Heart left ventricle (tissue), 16 donors: ENCODE measurements at places on chromosomes 11 and 22.

DNA sequence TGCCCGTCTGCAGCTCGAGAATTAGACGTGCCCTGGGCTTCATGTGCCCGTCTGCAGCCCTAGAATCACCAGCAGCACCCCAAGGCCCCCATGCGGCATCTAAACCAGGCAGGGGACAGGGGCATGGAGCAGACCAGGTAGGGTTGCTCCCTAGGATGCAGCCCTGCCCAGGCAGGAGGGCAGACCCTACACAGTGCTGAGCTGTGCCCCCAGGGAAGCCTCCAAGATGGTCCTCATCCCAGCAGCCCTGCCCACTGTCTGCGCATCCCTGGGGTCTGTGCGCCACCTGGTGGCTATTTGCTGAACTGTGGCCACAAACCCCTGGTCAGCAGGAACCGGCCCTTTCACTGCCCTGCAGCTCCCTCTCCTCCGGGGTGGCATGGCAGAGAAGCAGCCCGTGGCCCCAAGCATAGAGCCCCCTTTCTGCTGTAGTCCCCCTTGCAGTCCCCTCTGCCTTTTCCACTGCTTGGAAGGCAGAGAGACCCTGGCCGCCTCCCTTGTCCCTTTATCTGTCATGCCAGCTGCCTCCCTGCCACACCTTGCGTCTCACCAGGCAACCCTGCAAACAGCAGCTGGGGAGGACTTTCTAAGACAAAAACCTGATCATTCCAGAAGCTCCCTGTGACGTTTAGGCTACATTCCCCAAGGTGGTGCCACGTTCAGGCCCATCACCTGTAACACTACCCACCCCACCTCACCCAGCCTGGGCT is 86.6 kb downstream of the KCNQ1 start:
- no peaks in the 10 kb centered on the region for H3K36me3 ChIP-seq
- peak; percentile 80 for DNase-seq
- H3K4me3 ChIP-seq = no peak overlapping the region
- no peaks in the 10 kb centered on the region for H3K27me3 ChIP-seq
- H3K27ac ChIP-seq = no peak overlapping the region

DNA sequence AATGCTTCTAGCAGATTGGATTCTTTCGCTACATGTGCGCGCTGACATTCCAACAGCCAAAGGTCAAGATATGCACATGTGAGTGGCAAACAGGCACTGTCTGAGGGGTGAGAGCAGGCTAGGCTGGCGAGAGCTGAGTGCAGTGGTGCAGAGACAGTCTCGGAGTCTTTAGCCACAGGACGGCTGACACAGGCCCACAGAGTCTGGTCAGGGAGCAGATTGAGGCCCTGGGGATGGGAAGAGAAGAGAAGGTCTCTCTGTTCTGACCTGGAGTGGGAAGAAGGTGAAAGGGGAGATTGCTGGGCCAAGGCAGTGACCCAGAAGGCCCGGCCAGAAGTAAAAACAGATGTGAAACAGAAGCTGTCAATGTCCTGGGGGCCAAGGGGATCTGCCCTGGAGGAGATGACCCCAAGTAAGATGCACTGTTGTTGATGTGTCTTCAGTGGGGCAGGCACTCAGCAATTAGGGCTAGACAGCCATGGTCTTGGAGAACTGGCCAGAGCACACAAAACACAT is 197.8 kb downstream of the ETS1 start:
- peaks cover 5% of the 10 kb centered on the region for H3K4me1 ChIP-seq
- no peaks in the 10 kb centered on the region for H3K27me3 ChIP-seq
- no peak overlapping the region for H3K27ac ChIP-seq
- no peaks in the 10 kb centered on the region for H3K36me3 ChIP-seq
- no peak overlapping the region for H3K4me3 ChIP-seq

DNA sequence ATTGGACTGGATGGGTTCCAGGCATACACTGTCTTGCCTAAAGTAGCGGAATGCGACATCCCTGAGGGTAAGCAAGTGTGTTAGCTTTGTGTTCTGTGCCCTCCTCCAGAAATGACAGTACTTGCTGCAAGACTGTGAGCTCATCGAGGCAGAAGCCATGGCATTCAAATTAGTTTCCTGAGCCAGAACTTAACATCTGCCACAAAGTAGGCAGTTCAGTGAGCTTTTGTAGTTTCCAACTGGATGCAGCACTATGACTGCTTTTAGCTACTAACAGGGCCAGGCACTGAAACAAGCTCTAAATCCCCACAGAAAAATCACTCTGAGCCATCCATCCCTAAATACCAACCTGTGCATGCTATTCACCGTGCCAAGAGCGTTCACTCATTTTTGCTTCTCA is 1.2 kb upstream of the FAR1 start:
- no peak overlapping the region for H3K27ac ChIP-seq
- H3K36me3 ChIP-seq = no peaks in the 10 kb centered on the region
- H3K4me3 ChIP-seq = no peak overlapping the region
- H3K4me1 ChIP-seq = peaks cover 7% of the 10 kb centered on the region
- DNase-seq = no peak

GRCh38 chr11:6664551-6664950 is 8.9 kb upstream of the DCHS1 start:
- no peaks in the 10 kb centered on the region for H3K4me1 ChIP-seq
- H3K27me3 ChIP-seq = no peaks in the 10 kb centered on the region
- no peak for DNase-seq
- no peak overlapping the region for H3K4me3 ChIP-seq
- no peaks in the 10 kb centered on the region for H3K36me3 ChIP-seq

- peaks cover 9% of the 10 kb centered on the region for H3K4me1 ChIP-seq
- H3K36me3 ChIP-seq = no peaks in the 10 kb centered on the region
- H3K27ac ChIP-seq = no peak overlapping the region
- no peak overlapping the region for H3K4me3 ChIP-seq
- no peaks in the 10 kb centered on the region for H3K27me3 ChIP-seq
Observed at GRCh38 chr22:27408068-27408467, 393.5 kb downstream of the MN1 start.
